Ureter (tissue), 1 donor: ENCODE measurements at places on chromosomes 5 and 9.
A peak's percentile ranks its signal among the peaks of the same experiment; 100 is the strongest.

DNA sequence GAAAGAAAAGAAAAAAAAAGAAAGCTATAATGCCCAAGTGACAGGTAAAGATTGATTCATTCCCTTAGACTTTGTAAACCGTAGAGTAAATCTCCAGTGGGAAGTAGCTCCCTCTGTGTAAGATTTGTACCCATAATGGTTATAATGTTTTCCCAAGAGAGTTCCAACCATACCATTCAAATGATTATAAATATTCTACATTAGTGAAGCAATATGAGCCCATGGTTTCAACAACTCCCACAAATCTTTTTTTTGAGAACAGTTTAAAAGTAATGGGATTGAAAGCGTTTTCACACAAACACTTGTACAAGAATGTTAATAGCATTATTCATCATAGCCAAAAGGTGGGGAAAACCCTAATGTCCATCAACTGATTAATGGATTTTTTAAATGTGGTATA lies 58.0 kb downstream of the GRAMD2B start:
- no peak for DNase-seq

DNA sequence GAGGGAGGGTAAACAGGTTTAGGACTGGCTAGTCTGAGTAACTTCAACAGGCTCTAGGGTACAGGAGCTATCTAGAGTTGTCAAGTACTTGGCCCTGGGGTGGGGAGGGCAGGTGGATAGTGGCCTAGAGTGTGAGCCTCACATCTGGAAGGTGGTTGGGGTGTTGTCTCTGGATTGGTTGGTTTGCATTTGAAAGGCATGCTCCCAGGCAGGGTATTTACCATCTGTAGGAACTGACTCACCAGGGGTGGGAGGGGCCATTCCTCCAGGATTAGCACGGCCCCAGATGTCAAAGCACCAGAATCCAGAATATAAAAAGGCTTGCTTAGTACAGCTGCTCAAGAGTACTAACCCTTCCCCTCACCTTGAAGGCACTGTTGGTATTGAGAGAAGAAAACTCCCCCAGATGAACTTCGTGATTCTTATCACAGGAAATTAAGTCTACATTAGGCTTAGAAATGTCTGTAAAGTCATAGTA lies 193.3 kb downstream of the NTRK2 start:
- DNase-seq, result no peak

DNA sequence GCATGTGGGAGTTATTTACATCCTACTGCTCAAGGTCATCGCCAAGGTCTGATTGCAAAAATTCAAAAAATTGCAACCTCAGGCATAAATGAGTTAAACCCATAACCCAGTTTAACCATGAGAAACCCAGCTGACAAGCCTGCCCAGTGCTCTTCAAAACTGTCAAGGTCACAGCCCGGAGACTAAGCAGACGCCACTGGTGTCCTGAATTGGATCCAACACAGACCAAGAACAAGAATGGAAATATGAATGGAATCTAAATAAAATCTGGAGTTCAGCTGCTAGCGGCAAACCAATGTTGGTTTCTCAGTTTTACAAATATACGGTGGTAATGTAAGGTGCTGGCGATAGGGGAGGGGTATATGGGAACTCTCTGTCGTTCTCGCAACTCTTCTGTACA lies 201.5 kb upstream of the MVB12B start:
- peak; percentile 19 for DNase-seq

DNA sequence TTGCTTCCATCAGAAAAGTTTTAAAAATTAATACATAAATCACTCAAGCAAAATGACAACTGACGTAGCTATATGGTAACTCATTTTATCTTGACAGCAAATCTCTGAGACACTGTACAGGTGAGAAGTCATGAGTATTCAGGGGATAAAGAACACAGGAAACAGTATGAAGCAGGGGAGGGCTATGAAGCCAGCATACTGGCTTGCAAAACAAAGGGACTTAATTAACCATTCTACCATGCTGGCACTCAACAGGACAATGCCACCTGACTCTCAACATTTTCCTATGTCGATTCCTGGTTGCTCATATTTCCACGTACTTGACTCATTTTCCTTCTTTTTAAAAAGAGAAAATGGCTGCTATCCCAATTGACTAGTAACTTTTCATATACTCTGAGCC lies 151.4 kb upstream of the RETREG1 start:
- DNase-seq, result no peak
